Heart left ventricle (tissue), 16 donors: ENCODE measurements at places on chromosomes 1 and 21. TPM values are rescaled to one million over a fixed set of nuclear protein-coding genes. Genes with fewer than 3 reads are reported as not detected.
A peak's percentile ranks its signal among the peaks of the same experiment; 100 is the strongest.

Gene PGLYRP4
- not detected for total RNA-seq

Gene TRIM58
- 0.84 TPM for total RNA-seq

Gene ILDR2
- total RNA-seq, result 10.3 TPM

Gene SLAMF7
- not detected for total RNA-seq

Gene TLCD4
- total RNA-seq, result 68.3 TPM

Gene OR2G3
- total RNA-seq, result not detected

Gene PTCH2
- 0.45 TPM for total RNA-seq

Gene VCAM1
- total RNA-seq, result 3.1 TPM

Gene PIK3R3
- 45.0 TPM for total RNA-seq

Gene TRIM63
- 186 TPM for total RNA-seq

Gene METTL18
- total RNA-seq, result 4.2 TPM

Gene COL24A1
- total RNA-seq, result 0.47 TPM

Gene TEDDM1
- total RNA-seq, result not detected

Gene C1orf226
- total RNA-seq, result 3.5 TPM

Gene GFI1
- total RNA-seq, result 0.16 TPM

Gene CELA2A
- total RNA-seq, result not detected

Gene CFHR3
- not detected for total RNA-seq

Gene TMEM125
- not detected for total RNA-seq

DNA sequence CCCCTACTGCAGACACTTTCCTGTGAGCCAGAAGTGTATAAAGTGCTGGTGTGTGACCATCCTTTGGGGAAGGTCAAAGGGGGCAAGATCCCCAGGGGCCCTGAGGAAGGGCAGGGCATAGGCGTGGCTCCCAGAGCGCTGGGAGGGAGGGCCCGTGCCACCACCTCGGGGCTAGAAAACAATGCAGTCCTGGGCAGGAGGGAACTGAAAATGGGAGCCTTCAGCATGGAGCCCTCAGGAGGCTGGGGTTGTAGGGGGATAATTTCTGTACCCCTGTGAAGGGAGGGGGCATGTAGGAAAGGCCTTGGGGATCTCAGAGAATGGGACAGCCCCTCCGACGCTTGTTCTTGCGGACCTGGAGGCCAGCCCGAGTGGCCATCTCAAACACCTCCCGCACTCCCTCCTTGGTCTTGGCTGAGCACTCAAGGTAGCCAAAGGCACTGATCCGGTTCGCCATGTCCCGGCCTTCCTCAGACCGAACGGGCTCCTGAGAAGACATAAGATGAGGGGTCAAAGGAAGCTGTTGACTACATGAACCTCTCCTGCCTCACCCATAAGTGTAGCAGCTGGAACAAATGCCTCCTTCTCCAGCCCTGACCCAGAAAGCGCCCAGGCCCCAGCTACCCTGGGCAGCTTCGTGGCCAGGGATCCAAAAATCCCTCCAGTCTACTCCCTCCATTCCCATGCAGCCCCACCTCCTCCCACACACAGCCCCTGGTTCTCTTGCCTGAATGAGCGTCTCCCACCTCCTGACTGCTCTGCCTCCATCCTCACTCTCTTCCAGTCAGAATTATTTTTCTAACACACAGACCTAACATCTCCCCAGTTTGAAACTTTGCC is 5.5 kb downstream of the RHOC start:
- H3K4me3 ChIP-seq, result no peak overlapping the region
- peak overlapping the region; percentile 99 for H3K27ac ChIP-seq
- no peaks in the 10 kb centered on the region for H3K27me3 ChIP-seq
- DNase-seq, result peak; percentile 42
- H3K36me3 ChIP-seq, result peaks cover 63% of the 10 kb centered on the region
- H3K4me1 ChIP-seq, result peaks cover 84% of the 10 kb centered on the region

DNA sequence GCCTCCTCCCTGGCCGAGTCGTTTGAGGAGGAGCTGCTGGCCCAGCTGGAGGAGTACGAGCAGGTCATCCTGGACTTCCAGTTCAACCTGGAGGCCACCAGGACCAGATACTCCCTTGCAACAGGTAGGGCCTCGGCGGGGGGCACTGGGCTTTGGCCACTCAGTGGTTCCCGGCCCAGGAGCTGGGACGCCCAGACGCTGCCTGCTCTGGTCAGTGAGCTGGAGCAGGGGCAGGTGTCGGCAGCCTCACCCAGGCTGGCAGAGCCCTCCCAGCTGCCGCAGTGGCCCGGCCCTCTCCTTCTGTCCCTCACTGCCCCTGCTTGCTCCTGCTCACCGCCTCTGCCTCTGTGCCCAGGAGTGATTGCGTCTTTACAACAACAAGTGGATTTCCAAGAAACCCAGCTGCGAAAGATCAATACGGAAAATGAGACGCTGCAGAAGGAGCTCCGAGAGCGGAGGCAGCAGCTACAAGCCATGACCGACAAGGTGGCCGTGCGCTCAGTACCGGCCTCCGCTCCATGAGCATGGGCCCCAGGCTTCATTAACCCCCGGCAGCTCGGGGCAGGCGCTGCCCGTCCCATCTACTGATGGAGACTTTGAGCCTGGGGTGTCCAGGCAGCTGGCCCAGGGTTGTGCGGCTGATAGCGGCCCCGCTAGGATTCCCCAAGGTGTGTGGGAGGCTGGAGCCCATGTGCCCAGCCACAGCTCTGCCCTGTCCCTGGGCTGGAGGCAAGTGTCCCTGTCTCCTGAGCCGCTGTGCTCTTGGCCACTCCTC is 9.0 kb upstream of the SMIM1 start:
- H3K4me1 ChIP-seq, result no peaks in the 10 kb centered on the region
- no peak overlapping the region for H3K4me3 ChIP-seq
- DNase-seq, result no peak
- no peaks in the 10 kb centered on the region for H3K27me3 ChIP-seq
- no peak overlapping the region for H3K27ac ChIP-seq

DNA sequence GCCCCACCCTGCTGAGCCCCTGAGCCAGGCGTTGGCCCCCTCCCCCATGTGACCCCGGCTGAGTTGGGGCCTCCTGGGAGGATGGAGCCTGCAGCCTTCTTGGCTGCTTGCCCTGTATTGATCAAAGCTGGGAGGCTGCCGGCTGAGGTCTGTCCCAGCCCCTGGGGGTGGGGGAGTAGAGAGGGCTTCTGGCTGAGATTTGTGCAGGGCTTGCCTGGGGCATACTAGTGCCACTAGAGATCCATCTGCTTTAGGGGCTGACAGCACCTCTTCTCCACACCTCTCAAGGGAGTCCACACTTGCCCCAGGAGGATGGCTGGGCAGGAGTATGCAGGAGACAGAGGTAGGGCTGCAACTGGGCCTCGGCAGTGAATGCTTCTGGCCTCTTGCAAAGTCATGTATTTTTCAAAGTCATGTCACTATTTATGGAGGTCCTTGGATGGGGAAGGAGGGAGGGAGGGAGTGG is 53.6 kb upstream of the SSBP3 start:
- H3K36me3 ChIP-seq, result no peaks in the 10 kb centered on the region
- no peaks in the 10 kb centered on the region for H3K27me3 ChIP-seq
- H3K4me3 ChIP-seq, result no peak overlapping the region
- no peaks in the 10 kb centered on the region for H3K4me1 ChIP-seq
- no peak for DNase-seq

- no peak overlapping the region for H3K4me3 ChIP-seq
- H3K36me3 ChIP-seq, result no peaks in the 10 kb centered on the region
- H3K27ac ChIP-seq, result no peak overlapping the region
These were observed 100.2 kb upstream of the COG2 start for GRCh38 chr1:230542054-230542453.

- no peak overlapping the region for H3K27ac ChIP-seq
- H3K27me3 ChIP-seq, result no peaks in the 10 kb centered on the region
- DNase-seq, result no peak
- no peaks in the 10 kb centered on the region for H3K36me3 ChIP-seq
- H3K4me1 ChIP-seq, result no peaks in the 10 kb centered on the region
- no peak overlapping the region for H3K4me3 ChIP-seq
These were observed 1030.3 kb upstream of the ADGRL4 start for GRCh38 chr1:80036690-80037432.

- no peaks in the 10 kb centered on the region for H3K27me3 ChIP-seq
- H3K4me1 ChIP-seq, result no peaks in the 10 kb centered on the region
- no peak for DNase-seq
- H3K4me3 ChIP-seq, result no peak overlapping the region
These were observed 28.9 kb upstream of the VAV3 start for GRCh38 chr1:107993920-107994319.

- peak overlapping the region; percentile 73 for H3K4me3 ChIP-seq
- H3K27ac ChIP-seq, result peak overlapping the region; percentile 74
- H3K27me3 ChIP-seq, result peaks cover 7% of the 10 kb centered on the region
- no peaks in the 10 kb centered on the region for H3K36me3 ChIP-seq
- no peak for DNase-seq
- H3K4me1 ChIP-seq, result peaks cover 30% of the 10 kb centered on the region
These were observed 699 bp downstream of the ECHDC2 start for GRCh38 chr1:52920791-52921291.

DNA sequence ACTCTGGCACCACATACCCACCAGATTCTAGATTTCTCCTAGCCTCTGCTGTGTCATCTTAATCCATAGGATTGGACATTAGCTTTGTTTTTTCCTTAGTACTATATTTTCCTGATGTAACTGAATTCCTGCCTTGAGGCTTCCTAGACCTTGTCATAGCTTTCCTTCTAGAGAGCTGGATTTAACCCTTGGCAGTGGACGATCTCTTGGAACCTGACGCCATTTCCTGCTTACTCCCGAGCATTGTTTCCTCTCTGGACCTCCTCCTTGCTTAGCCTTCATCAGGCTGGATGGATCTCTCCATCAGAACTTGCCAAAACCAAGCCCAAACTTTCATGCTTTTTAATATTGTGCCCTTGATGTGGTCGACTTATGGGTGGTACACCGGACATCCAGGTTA is 1.5 kb downstream of the APOBEC4 start:
- no peak for DNase-seq
- no peaks in the 10 kb centered on the region for H3K36me3 ChIP-seq
- H3K27me3 ChIP-seq, result no peaks in the 10 kb centered on the region
- no peak overlapping the region for H3K4me3 ChIP-seq

DNA sequence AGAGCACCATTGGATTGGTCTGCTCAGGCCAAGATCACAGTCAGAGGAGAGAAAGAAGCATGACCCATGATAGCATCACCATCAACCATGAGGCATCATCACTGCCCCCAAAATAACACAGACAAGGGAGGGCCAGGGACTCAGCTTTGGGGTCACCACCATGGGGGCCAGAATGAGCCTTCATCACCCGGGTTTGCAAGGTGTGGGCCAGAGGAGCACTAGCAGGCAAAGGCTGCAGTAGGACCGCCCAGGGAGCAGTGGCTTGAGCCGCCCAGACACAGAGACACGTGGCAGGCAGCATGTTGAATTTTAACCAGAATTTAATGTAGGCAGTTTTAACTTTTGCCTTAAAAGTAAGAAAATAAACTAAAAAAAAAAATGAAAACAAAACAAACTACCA is 53.7 kb upstream of the TMPRSS2 start:
- DNase-seq, result no peak
- H3K4me1 ChIP-seq, result no peaks in the 10 kb centered on the region
- H3K27me3 ChIP-seq, result no peaks in the 10 kb centered on the region
- H3K27ac ChIP-seq, result no peak overlapping the region
- no peaks in the 10 kb centered on the region for H3K36me3 ChIP-seq
- no peak overlapping the region for H3K4me3 ChIP-seq

- peaks cover 2% of the 10 kb centered on the region for H3K27me3 ChIP-seq
- no peaks in the 10 kb centered on the region for H3K36me3 ChIP-seq
- H3K4me3 ChIP-seq, result no peak overlapping the region
- no peaks in the 10 kb centered on the region for H3K4me1 ChIP-seq
- no peak for DNase-seq
These were observed 3.3 kb upstream of the ELAVL4 start for GRCh38 chr1:50105433-50105832.

DNA sequence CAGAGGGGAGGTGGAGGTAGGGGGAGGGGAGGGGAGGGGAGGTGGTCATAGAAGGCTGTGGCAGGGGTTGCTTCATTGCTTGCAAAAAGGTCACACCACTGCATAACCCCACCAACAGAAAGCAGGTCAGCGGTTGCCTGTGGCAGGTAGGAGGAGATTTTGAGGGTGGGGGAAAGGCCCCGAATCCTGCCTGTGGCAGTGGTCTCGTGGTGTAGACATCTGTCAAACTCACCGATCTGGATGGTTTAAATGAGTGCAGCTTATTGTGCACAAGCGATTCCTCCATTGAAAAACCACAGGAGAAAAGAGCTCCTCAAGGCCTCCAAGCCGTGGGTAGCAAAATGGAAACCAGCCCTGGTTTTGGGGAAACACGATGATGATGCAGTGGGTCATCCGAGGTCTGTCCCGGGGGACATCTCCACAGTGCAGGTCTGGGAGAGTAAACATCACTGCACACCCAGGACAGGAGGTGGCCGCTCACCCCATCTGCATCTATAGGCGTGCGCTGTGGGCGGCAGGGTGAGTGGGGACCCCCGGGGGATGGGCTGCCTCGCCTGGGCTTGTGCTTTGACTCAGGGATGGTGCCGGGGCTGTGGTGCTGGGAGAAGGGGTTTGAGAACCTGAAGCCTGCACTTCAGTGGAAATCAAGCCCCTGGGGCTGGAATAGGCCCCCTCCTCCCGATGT is 112.3 kb downstream of the CRYAA start:
- no peak overlapping the region for H3K4me3 ChIP-seq
- no peaks in the 10 kb centered on the region for H3K36me3 ChIP-seq
- H3K4me1 ChIP-seq, result peaks cover 16% of the 10 kb centered on the region
- no peak overlapping the region for H3K27ac ChIP-seq
- peak; percentile 4 for DNase-seq
- H3K27me3 ChIP-seq, result no peaks in the 10 kb centered on the region

- H3K27ac ChIP-seq, result no peak overlapping the region
- H3K36me3 ChIP-seq, result peaks cover 20% of the 10 kb centered on the region
- no peak overlapping the region for H3K4me3 ChIP-seq
These were observed 7.4 kb downstream of the YTHDF2 start for GRCh38 chr1:28744184-28744583.

DNA sequence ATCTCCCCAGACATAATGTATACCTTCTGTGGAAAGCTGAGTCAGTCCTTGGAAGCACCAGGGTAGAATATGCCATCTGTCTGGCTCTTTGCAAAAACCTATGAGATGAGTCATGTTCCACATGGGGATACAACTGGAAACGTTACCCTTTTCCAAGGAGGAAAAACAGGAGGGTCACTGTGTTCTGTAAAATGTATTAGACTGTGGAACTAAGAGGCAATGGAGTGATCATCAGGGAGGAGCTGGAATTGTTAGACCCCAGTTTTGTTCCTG is 16.1 kb upstream of the PSMD4 start:
- H3K36me3 ChIP-seq, result peaks cover 1% of the 10 kb centered on the region
- no peaks in the 10 kb centered on the region for H3K4me1 ChIP-seq
- no peak for DNase-seq

GRCh38 chr1:29801561-29801973 is 565.2 kb downstream of the PTPRU start:
- DNase-seq, result no peak
- no peaks in the 10 kb centered on the region for H3K4me1 ChIP-seq
- peaks cover 6% of the 10 kb centered on the region for H3K27me3 ChIP-seq
- no peak overlapping the region for H3K27ac ChIP-seq

DNA sequence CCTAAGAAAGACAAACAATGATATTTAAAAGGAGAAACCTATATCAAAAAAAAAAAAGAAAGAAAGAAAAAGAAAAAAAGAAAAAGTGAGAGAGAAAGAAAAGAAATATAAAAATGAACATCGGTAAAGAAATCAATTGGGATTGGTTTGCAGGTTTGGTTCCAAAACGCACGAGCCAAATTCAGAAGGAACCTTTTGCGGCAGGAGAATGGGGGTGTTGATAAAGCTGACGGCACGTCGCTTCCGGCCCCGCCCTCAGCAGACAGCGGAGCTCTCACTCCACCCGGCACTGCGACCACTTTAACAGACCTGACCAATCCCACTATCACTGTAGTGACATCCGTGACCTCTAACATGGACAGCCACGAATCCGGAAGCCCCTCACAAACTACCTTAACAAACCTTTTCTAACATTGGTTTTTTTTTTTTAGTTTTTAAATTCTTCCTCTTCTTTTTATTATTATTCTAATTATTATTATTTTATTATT is 11.7 kb downstream of the LHX9 start:
- peaks cover 3% of the 10 kb centered on the region for H3K4me1 ChIP-seq
- H3K27ac ChIP-seq, result no peak overlapping the region
- DNase-seq, result no peak
- peaks cover 6% of the 10 kb centered on the region for H3K27me3 ChIP-seq
